CD4-positive, alpha-beta T cell treated with Interleukin-17A for 1 hour (primary cell): ENCODE measurements at places on chromosomes 6 and 20.
A peak's percentile ranks its signal among the peaks of the same experiment; 100 is the strongest.

GRCh38 chr20:15627501-15627903 is 945.7 kb downstream of the KIF16B start:
- no peak for DNase-seq

- DNase-seq: no peak
Observed at GRCh38 chr6:167734662-167735083, 92.0 kb upstream of the AFDN start.

DNA sequence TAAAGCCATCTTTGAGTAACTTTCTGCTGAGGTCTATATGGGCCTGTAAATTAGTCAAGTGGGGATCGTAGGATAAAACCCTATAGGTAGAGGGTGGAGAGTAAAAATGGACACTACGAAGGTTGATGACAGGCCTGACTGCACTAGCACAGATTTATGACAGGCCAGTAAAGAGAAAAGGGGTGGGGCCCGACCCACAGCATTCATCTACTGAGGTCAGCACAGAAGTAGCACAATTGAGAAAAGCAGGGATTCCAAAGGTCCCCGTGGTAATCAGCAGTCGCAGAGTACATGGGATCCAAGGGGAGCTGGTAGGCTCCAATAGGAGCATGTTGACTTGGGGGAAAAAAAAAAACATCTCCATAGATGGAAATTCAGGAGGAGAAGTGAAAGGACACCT is 660.4 kb downstream of the TFAP2A start:
- DNase-seq: no peak

GRCh38 chr6:85641897-85642773 is 551 bp downstream of the SYNCRIP start:
- peak; percentile 63 for DNase-seq

DNA sequence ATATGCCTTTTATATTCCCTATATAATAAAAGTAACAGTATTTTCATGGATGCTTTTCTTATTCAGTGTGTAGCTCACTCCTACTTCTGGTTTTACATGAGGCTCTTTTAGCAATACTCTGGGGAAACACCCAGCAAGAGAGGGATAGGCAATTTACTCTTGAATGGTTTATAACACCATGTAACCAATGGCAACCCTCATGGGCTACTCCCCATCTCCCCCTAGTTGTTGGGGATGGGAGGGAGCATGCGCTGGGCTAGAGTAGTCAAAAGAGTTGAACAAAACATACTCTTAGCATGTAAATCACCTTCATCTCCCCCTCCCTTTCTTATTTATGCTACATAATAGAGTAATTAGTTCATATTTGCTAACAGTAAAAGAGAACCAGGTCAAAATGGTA is 140.1 kb upstream of the LRFN2 start:
- no peak for DNase-seq

GRCh38 chr6:11053307-11053706 is 9.2 kb upstream of the ELOVL2 start:
- DNase-seq: no peak

GRCh38 chr6:45132658-45133294 is 195.4 kb upstream of the RUNX2 start:
- no peak for DNase-seq

DNA sequence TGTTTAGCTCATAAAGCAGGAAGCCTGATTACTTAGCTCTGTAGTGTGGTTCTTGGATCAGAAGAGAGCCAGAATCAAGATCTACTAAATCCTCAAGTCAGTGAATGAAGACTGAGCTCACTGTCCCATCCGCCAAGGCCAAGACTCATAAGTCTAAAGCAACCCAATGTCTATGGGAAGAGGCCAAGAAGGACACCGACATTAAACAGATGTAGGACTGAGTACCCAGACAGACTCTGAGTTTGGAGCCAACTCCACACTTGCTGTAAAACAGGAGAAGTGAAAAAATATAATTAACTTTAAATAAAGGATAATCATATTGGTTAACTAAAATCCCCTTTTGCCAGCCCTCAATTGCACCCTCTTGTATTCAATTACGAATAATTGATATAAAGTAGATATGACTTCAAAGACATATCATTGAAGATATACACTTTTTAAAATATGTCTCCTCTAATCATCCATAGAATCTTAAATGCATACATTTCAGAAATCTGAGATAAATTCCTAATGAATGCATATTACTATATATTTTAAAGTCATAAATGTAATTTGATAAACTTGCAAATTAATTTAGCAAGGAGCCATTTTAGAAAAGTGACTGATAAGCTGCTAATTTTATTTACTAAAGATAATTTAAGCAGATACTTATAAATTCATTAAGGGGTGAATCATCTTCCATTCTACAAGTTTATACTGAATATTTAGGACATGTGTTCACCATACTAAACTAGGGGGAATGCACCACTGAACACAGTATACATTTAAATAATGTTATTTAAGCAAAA is 617.0 kb upstream of the ARID1B start:
- DNase-seq: no peak
